Left renal cortex interstitium (tissue), 4 donors: ENCODE measurements at places on chromosomes 5 and 9. TPM values are rescaled to one million over a fixed set of nuclear protein-coding genes. Genes with fewer than 3 reads are reported as not detected.
A peak's percentile ranks its signal among the peaks of the same experiment; 100 is the strongest.

FOXD4 gene
- 0.60 TPM for polyA plus RNA-seq

GRCh38 chr5:139982975-139983240 lies 60.2 kb downstream of the NRG2 start:
- DNase-seq: no peak

- DNase-seq: no peak
Observed at GRCh38 chr5:154359221-154359573, 86.6 kb upstream of the SAP30L start.

GRCh38 chr5:80190960-80191359 lies 64.9 kb downstream of the SERINC5 start:
- DNase-seq: no peak

GRCh38 chr9:35728041-35728971 lies 3.7 kb downstream of the TLN1 start:
- DNase-seq: no peak

DNA sequence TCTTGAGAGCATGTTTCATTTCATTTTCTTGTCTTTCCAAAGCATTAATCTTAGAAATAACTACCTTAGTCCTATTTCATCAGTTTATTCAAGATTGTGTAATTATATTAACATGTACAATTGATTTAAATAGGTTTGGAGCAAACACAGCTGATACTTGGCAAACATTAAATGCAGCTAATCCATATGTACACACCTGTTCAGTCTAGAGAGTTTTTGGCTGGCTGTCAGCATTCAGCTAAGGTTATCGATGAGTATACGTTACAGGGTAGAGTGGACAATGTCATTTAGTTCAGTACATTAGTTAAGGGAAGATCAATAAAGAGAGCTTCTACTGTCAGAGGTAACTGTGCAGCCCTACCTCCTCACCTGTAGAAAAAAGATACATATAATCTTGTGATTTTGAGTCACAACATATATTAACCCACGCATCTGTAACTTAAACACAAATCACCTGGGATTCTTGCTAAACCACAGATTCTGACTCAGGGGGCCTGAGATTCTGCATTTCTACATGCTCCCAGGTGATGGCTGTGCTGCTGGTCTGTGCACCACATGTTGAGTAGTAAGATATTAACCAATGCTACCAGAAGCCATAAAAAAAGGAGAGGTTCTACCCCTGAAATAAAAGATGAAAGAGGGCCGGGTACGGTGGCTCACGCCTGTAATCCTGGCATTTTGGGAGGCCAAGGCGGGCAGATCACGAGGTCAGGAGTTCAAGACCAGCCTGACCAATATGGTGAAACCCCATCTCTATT lies 34.1 kb upstream of the PCA3 start:
- no peak for DNase-seq

DNA sequence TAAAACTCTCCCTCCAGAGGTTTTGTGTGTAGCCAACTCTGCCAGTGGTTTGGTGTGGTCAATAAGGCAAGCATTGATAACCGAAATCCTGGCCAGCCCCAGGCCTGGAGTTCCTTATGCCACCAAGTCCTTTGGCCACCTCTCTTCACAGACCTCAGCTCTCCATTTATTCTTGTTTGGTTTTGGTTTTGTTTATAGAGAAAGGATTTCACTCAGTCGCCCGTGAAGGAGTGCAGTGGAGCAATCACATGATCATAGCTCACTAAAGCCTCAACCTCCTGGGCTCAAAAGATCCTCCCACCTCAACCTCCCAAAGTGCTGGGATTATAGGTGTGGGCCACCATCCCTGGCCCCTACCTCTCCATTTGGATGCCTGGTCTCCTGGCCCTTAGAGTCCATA lies 55.4 kb upstream of the PPARGC1B start:
- no peak for DNase-seq

PCDHGB5 gene
- polyA plus RNA-seq: 10.2 TPM

TNFSF8 gene
- polyA plus RNA-seq: 0.44 TPM

DNA sequence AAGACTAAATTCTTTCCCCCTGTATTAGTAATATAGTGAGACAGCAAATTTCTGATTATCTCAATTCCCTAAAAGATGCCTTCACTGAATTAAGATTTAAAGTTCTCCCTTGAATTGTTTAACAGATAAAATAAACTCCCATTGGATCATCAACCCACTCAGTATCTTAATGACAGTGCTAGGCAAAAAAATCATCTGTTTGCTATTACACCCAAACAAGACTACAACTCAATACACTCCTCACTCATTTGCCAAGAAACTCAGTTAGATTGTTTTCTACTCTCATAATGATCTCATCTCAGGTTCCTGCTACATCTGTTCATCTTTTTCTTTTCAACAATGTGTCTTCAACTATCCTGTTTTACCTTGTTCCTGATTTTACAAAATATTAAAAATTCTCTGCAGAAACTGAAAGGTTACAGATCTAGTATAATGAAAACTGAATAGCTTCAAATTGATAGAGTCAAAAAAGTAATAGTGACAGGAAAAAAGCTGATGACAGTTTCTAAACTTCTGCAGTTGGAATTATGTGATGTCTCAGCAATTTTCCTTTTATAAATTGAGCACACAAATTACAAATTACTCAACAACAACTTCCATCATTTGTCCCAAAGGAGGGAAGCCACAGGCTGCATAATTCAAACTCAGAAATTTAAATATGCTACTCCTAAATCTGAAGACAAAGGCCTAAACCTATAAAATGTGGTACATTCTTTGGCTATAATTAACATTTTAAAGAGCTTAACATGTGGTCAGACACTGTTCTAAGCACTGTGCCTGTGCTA lies 39.4 kb downstream of the HOMER1 start:
- DNase-seq: no peak

DNA sequence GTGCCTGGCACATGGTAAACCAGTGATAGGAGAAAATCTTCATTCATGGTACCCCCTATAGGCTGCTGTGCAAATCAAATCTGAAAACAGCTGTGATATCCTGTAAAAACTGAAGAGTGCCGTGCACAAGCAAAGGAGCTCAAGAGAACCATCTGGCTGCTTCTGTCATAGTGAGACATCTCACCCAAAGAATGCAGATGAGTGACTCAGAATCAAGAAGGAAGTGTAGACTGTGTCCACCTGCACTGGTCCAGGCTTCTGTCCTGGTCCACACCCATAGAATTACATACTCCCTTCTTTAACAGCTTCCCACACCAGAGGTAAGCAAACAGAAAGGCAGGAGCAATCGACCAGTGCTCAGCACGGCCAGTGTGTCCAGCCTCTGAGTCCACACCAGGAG lies 195.9 kb downstream of the ASTN2 start:
- DNase-seq: no peak

DNA sequence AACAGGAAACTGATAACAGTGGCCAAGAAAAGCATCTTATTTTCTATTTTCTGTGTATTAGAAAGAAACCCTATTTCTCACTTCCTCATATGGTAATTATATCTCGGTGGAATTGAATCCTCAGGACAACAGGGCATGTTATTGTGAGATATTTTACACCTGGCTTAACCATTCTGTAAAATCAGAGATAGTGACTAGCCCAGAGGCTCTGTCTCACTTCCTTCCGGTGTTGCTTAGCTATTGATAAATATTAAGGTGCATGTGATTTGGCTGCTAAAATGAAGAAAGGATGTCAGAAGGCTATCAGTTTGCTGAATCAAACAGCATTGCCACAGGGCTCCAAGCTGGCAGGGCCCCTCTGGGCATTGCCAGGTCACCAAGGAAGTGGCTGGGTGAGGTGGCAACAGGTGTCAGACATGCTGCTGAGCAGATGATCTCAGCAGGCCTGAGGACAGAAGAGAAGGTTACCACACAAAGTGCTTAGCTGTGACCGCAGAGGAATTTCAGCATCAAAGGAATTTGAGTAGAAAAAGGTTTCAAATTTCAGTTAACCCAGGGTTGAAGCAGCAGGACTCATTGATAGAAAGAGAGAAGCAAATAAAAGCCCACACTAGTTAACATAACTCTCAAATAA lies 330.7 kb downstream of the PDE4D start:
- DNase-seq: no peak

- DNase-seq: peak; percentile 62
Observed at GRCh38 chr9:106878934-106879333, 16.0 kb downstream of the ZNF462 start.

DNA sequence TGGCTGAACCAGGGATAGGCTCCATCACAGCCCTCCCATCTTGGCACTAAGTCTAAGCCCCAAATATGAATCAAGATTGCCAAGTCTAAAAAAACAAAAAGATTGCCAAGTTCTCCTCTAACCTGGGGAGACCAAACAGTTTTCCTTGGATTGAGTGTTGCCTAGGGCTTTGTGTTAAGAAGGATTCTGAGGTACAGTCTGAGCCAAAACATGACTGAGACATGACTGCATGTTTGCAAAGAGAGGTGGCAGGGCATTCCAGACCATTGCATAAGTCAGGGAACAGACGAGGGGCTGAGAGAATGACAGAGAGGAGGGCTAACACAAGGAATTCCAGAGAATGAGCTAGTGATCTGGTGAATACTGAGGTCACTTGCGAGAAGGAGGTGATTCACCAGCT lies 11.4 kb downstream of the LAMC3 start:
- DNase-seq: no peak

GRCh38 chr9:17578577-17578910 lies 322 bp upstream of the SH3GL2 start:
- DNase-seq: no peak

LECT2 gene
- polyA plus RNA-seq: 1.3 TPM

CDX1 gene
- polyA plus RNA-seq: 0.76 TPM

CDO1 gene
- polyA plus RNA-seq: 23.3 TPM

- no peak for DNase-seq
Observed at GRCh38 chr5:174751154-174752000, 27.0 kb downstream of the MSX2 start.

GRCh38 chr9:125536776-125537175 lies 170.2 kb downstream of the MAPKAP1 start:
- no peak for DNase-seq

DNA sequence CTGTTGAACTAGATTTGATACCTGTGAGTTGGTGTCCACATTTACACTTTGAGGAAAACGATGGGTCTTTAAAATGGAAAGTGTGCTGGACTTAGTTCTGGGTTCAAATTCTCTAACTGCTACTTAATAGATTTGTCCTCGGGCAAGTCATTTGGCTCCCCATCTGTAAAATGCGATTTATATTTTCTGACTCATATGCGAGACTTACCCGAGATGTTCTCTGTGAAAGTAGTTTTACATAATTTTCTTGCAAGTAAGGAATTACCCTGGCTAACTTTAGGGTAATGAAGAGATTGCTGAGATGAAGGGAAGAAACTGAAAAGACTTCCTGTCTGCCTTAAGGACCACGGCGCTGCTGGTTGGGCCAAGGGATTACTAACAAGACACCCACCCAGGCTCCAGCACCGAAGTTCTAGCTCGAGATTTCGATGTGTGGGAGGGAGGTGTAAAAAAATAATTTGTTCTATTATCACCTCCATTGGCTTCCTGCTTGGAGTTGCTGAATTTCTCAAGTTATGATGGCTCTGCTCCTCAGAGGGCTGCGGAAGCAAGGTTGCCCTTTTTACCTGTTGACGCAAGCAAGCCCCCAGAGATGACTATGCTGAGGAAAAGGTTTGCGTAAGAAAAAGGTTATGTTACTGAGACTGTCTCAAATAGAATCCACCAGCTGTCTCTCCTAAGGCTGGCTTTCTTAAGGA lies 24.1 kb downstream of the PCSK1 start:
- DNase-seq: no peak

OBP2B gene
- polyA plus RNA-seq: 0.28 TPM

DNA sequence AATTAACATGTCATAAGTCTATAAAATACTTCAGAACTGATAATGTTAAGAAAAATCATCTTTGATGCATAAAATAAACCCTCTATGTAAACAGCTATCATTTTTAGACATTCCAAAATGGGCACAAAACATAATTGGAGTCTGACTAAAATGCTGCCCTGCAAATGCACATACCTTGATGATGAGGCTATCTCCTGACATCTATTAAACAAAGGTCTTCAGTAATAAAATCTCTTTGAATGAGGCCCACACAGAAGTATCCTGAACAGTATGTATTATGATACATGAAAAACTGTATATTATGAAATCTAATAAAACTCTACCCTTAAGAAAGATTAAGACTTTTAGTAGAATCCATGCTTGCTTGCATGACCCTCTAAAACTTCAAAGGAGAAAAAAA lies 66.1 kb downstream of the FBXL17 start:
- no peak for DNase-seq

RMI1 gene
- 24.5 TPM for polyA plus RNA-seq

HAVCR1 gene
- 3.3 TPM for polyA plus RNA-seq

BRD3 gene
- polyA plus RNA-seq: 37.7 TPM

- DNase-seq: no peak
Observed at GRCh38 chr9:99057665-99058625, 47.0 kb upstream of the TGFBR1 start.

DNA sequence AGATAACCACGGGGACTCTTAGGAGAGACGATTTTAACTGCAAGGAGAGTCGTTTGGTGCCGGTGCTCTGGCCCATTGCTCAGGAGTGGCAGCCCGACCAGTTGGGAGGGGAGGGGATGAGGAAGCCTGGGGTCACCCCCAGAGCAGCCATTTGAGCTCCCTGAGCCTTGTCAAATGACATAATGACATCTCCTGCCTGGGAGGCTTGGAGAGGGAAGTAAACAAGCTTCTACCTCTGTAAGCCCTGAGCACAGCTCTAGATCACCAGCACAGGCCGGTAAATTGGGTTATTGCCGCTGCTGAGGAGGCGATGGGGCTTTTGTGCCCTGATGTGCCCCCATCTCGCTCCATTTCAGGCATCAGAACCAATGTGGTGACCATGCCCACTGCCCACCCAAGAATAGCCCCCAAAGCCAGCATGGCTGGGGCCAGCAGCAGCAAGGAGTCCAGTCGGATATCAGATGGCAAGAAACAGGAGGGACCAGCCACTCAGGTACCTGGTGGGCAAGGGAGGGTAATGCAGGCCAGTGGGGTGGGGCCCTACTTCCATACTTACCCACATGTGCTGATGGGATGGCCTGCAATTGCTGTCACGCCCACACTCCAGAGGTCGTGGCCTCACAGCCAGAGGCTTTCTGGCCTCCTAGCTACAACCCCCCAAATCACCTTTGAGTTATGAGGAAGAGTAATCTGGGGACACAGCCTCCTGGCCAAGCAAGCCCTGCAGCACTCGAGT lies 23.0 kb downstream of the CD74 start:
- no peak for DNase-seq

DNA sequence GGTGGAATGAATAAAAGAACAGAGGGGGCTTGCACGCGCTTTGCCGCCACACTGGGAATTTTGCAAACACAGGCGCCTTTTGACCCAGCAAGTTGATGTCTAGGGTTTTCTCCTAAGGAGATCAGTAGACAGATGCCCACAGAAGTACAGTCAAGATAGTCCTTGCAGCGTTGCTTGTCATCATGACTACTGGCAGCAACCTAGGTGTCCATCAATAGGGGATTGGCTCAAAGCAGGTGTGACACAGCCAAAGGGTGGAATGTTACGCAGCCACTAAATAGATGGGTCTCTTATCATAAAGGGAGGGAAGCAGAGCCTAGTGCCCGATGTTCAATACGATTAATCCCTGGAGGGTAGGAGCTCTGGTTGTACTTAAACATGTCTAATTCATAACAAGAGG lies 63.8 kb upstream of the GGTA1 start:
- DNase-seq: no peak

RGMB gene
- 16.9 TPM for polyA plus RNA-seq
